ENCODE measurements at places on chromosomes 2 and 18. TPM values are rescaled to one million over a fixed set of nuclear protein-coding genes. Genes with fewer than 3 reads are reported as not detected.

- H3K27ac ChIP-seq = no peak overlapping the region
- no peak overlapping the region for H3K4me3 ChIP-seq
- H3K36me3 ChIP-seq = peaks cover 26% of the 10 kb centered on the region
- no peak for DNase-seq
- H3K27me3 ChIP-seq = no peaks in the 10 kb centered on the region
These were observed 271.5 kb downstream of the HDAC4 start for GRCh38 chr2:239129147-239129920.

ANKRD53 gene
- not detected for total RNA-seq

DNA sequence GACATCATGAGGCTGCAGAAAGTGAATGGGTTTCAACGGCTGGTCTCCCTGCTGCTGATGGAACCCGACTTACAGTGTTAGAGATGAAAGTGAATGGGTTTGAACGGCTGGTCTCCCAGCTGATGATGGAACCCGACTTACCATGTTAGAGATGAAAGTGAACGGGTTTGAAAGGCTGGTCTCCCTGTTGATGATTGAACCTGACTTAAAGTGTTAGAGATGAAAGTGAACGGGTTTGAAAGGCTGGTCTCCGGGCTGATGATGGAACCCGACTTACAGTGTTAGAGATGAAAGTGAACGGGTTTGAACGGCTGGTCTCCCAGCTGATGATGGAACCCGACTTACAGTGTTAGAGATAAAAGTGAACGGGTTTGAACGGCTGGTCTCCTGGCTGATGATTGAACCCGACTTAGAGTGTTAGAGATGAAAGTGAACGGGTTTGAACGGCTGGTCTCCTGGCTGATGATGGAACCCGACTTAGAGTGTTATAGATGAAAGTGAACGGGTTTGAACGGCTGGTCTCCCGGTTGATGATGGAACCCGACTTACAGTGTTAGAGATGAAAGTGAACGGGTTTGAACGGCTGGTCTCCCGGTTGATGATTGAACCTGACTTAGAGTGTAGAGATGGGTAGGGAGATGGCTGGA, 76.1 kb upstream of the ALKAL2 start:
- no peaks in the 10 kb centered on the region for H3K27me3 ChIP-seq
- H3K4me3 ChIP-seq = no peak overlapping the region
- DNase-seq = no peak
- no peaks in the 10 kb centered on the region for H3K36me3 ChIP-seq

GRCh38 chr2:33395655-33396249, 80.7 kb upstream of the RASGRP3 start:
- no peak overlapping the region for H3K27ac ChIP-seq
- no peaks in the 10 kb centered on the region for H3K4me1 ChIP-seq
- peak; percentile 20 for DNase-seq
- no peaks in the 10 kb centered on the region for H3K27me3 ChIP-seq
- no peaks in the 10 kb centered on the region for H3K36me3 ChIP-seq

GRCh38 chr18:24860978-24861680, 400.7 kb downstream of the HRH4 start:
- H3K27me3 ChIP-seq = no peaks in the 10 kb centered on the region
- no peaks in the 10 kb centered on the region for H3K36me3 ChIP-seq
- no peak overlapping the region for H3K4me3 ChIP-seq
- H3K27ac ChIP-seq = no peak overlapping the region
- H3K4me1 ChIP-seq = no peaks in the 10 kb centered on the region

CD226 gene
- total RNA-seq = 158 TPM

GRCh38 chr2:11861044-11861443, 114.6 kb downstream of the LPIN1 start:
- no peaks in the 10 kb centered on the region for H3K27me3 ChIP-seq
- no peak overlapping the region for H3K4me3 ChIP-seq
- no peak overlapping the region for H3K27ac ChIP-seq
- no peak for DNase-seq
- H3K4me1 ChIP-seq = peaks cover 7% of the 10 kb centered on the region

- H3K36me3 ChIP-seq = no peaks in the 10 kb centered on the region
- no peaks in the 10 kb centered on the region for H3K4me1 ChIP-seq
- H3K4me3 ChIP-seq = no peak overlapping the region
- no peak for DNase-seq
- H3K27me3 ChIP-seq = no peaks in the 10 kb centered on the region
These were observed 37.8 kb upstream of the TMEM18 start for GRCh38 chr2:715038-715437.
